Left ventricle myocardium inferior (tissue), 1 donor: ENCODE measurements at places on chromosomes 2 and 18.

GRCh38 chr2:179715871-179716270 is 145.5 kb downstream of the ZNF385B start:
- no peaks in the 10 kb centered on the region for H3K4me1 ChIP-seq
- H3K4me3 ChIP-seq: no peak overlapping the region
- no peak overlapping the region for H3K27ac ChIP-seq
- no peak for DNase-seq

GRCh38 chr2:105932582-105932981 is 187.9 kb downstream of the NCK2 start:
- peaks cover 30% of the 10 kb centered on the region for H3K4me1 ChIP-seq
- no peak overlapping the region for H3K4me3 ChIP-seq
- no peaks in the 10 kb centered on the region for H3K36me3 ChIP-seq
- no peak for DNase-seq
- no peaks in the 10 kb centered on the region for H3K27me3 ChIP-seq

DNA sequence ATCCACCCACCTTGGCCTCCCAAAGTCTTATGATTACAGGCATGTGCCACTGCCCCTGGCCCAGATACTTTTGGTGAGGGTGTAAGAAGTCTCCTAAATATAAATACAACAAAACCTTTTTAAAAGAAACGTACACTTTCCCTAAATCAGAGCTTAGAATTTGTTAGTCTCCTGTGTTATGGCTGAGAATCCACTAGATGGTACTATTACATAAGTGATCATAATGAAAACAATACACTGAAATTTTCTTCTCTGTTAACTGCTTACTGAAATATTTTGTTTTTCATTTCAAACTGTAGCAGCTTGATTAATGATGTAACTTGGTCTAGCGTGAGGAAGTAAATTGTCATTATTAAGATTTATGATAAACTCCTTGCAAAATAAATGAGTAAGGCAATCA is 74.8 kb upstream of the FAM98A start:
- H3K4me1 ChIP-seq: no peaks in the 10 kb centered on the region
- H3K4me3 ChIP-seq: no peak overlapping the region
- H3K36me3 ChIP-seq: no peaks in the 10 kb centered on the region
- no peaks in the 10 kb centered on the region for H3K27me3 ChIP-seq

DNA sequence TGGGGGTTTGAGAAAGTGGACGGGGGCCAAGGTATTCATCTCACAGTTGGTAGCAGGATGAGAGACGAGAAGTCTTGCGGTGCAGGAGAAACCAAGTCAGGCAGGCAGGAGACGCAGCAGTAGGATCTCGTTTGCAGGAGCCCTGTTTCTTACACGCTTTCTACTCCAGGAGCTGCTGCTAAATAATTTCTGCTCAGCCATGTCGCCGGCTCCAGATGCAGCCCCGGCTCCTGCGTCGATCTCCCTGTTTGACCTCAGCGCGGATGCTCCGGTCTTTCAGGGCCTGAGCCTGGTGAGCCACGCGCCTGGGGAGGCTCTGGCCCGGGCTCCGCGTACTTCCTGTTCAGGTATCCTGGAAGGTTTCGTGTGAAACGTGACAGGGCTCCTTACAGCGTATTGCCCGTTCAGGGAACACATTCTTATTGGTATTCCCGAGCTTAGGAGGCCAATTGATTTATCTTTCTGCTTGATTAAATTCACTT is 494 bp downstream of the ANKZF1 start:
- peaks cover 65% of the 10 kb centered on the region for H3K4me1 ChIP-seq
- no peak for DNase-seq
- H3K27ac ChIP-seq: peak overlapping the region; percentile 96

GRCh38 chr2:225452677-225453076 is 53.2 kb downstream of the NYAP2 start:
- no peak for DNase-seq
- H3K36me3 ChIP-seq: no peaks in the 10 kb centered on the region
- no peaks in the 10 kb centered on the region for H3K27me3 ChIP-seq

GRCh38 chr2:108607706-108608301 is 73.5 kb downstream of the LIMS1 start:
- H3K4me1 ChIP-seq: peaks cover 58% of the 10 kb centered on the region
- H3K4me3 ChIP-seq: no peak overlapping the region
- H3K27me3 ChIP-seq: no peaks in the 10 kb centered on the region
- no peak for DNase-seq

DNA sequence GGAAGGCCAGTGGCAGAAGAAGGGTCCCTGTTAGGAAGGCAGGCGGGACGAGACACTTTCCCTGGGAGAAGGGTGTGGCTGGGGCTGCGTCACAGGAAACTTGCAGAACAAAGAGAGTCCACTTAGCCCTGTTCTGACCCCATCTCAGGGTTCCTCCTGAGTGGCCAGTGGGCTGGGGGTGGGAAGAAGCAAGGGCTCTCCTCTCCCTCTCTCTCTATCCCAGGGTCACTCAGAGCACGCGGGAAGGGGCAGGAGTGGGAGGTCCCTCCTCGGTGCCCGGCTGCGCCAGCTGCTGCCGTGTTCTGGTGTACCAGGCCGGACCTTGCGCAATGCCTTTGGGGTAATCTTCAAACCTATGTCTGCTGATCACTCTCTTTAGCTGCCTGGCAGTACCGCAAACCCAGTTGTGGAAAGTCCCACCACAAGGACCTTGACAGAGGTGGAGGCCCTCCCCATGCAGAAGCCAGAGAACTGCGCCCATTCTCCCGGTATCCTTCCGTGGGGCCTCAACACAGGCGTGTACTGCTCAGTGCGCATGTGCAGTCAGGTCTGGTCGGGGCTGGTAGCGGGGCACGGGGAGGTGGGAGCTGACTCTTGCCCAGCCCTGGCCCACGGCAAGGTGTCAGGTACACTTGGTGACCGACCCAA is 47.8 kb upstream of the ST3GAL5 start:
- peaks cover 17% of the 10 kb centered on the region for H3K27me3 ChIP-seq
- no peak overlapping the region for H3K4me3 ChIP-seq

GRCh38 chr18:10732990-10733389 is 207.2 kb downstream of the NAPG start:
- no peaks in the 10 kb centered on the region for H3K4me1 ChIP-seq
- H3K27ac ChIP-seq: no peak overlapping the region
- no peaks in the 10 kb centered on the region for H3K36me3 ChIP-seq

DNA sequence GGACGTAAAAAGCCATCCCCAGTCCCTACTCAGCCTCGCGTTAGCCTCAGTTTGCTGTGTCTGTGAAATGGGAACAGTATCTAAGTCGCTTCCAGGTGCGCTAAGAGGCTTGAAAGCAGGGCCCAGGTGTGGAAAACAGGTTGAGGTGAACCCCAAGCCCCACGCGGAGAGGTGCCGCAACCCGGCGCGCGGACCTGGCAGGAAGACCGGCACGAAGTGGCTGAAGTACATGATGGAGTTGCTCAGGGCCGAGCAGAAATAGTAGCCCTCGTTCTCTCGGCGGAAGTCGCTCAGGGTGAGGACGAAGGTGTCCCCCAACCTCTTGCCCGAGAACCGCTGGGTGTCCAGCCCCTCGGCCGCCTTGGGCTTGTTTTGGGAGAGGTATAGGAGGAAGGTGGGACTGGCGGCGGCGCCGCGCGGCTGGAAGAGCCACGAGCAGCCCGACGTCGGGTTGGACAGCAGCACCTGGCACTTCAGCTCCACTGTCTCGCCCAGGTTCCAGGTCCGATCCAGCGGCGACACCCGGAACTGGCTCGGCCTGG is 508 bp downstream of the CD8A start:
- DNase-seq: no peak
- H3K4me1 ChIP-seq: peaks cover 47% of the 10 kb centered on the region
- peak overlapping the region; percentile 55 for H3K4me3 ChIP-seq
- no peak overlapping the region for H3K27ac ChIP-seq
- H3K36me3 ChIP-seq: no peaks in the 10 kb centered on the region

GRCh38 chr2:217856159-217856558 is 146.6 kb downstream of the TNS1 start:
- H3K27me3 ChIP-seq: no peaks in the 10 kb centered on the region
- H3K27ac ChIP-seq: peak overlapping the region; percentile 95
- H3K4me1 ChIP-seq: peaks cover 96% of the 10 kb centered on the region
- H3K36me3 ChIP-seq: peaks cover 73% of the 10 kb centered on the region
- H3K4me3 ChIP-seq: peak overlapping the region; percentile 72

DNA sequence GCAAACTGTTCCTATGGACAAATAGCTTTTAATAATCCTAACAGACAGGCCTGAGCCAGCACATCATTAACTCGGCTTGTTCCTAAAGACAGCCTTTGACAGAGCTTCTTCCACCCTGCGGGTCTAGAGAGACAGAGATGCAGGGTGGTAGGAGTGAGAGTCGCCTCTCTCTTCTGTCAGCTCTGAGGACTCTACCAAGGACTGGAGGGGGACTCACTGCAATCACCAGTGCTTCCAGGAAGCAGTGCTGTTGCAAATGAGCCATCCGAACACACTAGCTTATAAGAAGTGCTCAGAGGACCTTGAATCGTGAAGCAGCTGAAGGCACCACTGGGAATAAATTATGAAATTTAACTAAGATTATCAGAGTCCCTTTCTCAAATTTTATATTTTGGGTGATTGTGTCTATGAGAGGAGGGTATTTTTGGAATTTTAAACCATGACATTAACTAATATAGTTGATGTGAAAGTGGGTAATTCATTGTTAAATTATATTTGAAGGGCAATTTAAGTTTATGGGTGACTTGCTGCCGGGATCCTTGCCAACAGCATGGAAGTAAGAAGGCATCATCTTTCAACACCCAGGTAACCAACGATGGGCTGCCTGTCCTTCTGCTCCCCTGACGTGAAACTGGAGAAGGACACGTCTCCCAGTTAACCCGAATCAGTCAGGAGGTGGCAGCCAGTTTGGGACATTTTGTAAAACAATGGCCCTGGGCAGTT is 43.6 kb upstream of the PXDN start:
- no peak for DNase-seq
- H3K36me3 ChIP-seq: no peaks in the 10 kb centered on the region
- no peak overlapping the region for H3K4me3 ChIP-seq
- H3K27me3 ChIP-seq: peaks cover 59% of the 10 kb centered on the region
- H3K4me1 ChIP-seq: no peaks in the 10 kb centered on the region

DNA sequence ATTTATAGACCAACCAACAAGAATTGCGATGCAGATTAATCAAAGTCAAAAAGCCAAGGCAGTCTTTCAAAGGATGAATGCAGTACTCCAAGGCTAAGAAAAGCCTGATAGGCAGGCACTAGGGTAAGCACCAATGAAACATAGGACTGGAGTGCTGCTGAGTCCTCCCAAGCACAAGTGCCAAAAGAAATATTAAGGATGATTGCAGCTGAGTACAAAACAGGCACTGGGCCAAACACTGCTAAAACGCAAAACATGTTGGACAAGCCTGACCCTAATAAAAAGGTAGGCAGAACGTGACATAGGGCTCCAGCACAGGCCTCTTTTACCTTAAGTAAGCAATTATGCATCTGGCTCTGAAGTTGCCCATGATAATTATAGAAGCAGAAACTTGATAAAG is 160.1 kb upstream of the LRP1B start:
- H3K4me1 ChIP-seq: no peaks in the 10 kb centered on the region
- H3K4me3 ChIP-seq: no peak overlapping the region
- no peak for DNase-seq
- H3K27me3 ChIP-seq: no peaks in the 10 kb centered on the region
- H3K27ac ChIP-seq: no peak overlapping the region

DNA sequence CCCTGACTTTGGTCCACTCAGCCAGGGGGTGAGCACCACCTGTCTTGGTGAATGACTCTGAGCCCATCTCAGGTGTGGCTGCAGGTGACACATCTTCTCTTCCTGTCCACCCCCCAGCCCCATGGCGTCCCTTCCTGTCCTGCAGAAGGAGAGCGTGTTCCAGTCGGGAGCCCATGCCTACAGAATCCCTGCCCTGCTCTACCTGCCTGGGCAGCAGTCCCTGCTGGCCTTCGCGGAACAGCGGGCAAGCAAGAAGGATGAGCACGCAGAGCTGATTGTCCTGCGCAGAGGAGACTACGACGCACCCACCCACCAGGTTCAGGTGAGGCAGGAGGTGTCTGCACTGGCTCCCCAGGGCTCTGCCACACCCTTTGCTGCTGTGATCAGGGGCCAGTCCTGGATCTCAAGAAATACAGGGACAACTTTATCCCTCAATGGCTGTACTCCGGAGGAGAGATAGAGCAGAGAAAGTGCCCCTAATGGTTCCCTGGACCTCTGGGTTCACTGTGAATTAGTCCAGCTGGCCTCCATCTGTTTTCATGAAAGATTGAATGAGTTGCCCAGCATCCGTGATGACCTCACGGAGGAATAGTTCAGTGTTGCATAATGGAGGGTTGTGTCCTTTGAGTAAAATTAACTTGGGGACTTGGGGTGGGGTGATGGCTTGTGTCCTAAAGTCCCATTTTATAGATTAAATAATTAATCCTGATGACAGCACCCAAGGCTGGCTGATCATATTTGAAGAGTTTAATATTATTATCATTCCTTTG is at the start of gene NEU2:
Gene NEU2, plus strand, starts transcription at position 122 of the 770 bp plus-strand sequence. Its CDS starts 0 bp downstream, at position 122.
- no peaks in the 10 kb centered on the region for H3K27me3 ChIP-seq
- H3K36me3 ChIP-seq: no peaks in the 10 kb centered on the region
- no peak within 1 kb of the TSS for H3K27ac ChIP-seq
- no peak for DNase-seq
- H3K4me1 ChIP-seq: no peaks in the 10 kb centered on the region

DNA sequence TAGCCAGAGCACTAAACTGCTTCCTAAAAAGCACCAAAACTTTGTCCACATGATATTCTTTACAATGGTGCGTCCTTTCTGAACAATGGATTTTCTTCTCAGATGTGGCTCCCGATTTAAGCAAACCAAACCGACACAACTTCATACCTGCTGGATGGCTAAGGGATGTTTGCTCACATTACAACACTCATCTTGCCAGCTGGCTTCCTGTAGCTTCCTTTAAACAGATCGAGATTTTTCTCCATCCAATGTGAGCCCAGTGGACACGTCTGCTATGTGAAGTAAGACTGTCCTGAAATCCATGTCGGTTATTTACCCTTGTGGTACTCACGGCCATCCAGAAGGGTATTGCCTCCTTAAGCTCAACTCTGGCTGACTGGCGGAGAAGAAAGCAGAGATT is 126.5 kb downstream of the MAPK4 start:
- no peaks in the 10 kb centered on the region for H3K36me3 ChIP-seq
- H3K27ac ChIP-seq: no peak overlapping the region
- no peaks in the 10 kb centered on the region for H3K27me3 ChIP-seq

GRCh38 chr2:180829261-180829660 is 151.1 kb upstream of the UBE2E3 start:
- H3K4me1 ChIP-seq: no peaks in the 10 kb centered on the region
- peaks cover 6% of the 10 kb centered on the region for H3K27me3 ChIP-seq
- no peaks in the 10 kb centered on the region for H3K36me3 ChIP-seq

- DNase-seq: no peak
- H3K27ac ChIP-seq: no peak overlapping the region
- H3K27me3 ChIP-seq: no peaks in the 10 kb centered on the region
- H3K4me3 ChIP-seq: no peak overlapping the region
- H3K36me3 ChIP-seq: no peaks in the 10 kb centered on the region
Observed at GRCh38 chr18:23828426-23828825, 139.2 kb downstream of the LAMA3 start.

- no peak overlapping the region for H3K4me3 ChIP-seq
- H3K4me1 ChIP-seq: no peaks in the 10 kb centered on the region
- H3K27ac ChIP-seq: peak overlapping the region; percentile 27
- peak; percentile 46 for DNase-seq
Observed at GRCh38 chr18:78871618-78872017, 108.0 kb upstream of the SALL3 start.
